ENCODE measurements at places on chromosomes 7 and 10.

GRCh38 chr7:2231992-2232765, 566 bp downstream of the MAD1L1 start:
- DNase-seq: peak; percentile 18

- no peak for DNase-seq
Observed at GRCh38 chr10:104273286-104273685, 4.3 kb downstream of the GSTO2 start.

DNA sequence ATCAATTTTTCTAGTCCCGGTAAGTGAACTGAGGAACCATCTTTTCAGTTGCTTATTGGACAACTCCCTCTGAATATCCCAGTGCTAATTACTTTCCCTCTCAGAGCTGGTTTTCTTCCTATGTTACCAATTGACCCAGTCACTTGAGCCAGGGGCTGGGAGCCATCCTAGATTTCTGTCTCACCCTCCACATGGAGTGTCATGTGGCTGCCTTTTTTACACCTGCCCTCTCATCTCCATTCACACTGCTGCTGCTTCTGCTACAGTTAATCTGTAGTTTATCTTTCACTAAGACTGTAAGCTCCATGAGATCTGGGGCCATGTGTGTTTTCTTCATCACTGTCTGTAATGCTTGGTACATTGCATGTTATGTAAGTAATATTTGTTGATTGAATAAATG, 35.8 kb downstream of the VCL start:
- DNase-seq: no peak

DNA sequence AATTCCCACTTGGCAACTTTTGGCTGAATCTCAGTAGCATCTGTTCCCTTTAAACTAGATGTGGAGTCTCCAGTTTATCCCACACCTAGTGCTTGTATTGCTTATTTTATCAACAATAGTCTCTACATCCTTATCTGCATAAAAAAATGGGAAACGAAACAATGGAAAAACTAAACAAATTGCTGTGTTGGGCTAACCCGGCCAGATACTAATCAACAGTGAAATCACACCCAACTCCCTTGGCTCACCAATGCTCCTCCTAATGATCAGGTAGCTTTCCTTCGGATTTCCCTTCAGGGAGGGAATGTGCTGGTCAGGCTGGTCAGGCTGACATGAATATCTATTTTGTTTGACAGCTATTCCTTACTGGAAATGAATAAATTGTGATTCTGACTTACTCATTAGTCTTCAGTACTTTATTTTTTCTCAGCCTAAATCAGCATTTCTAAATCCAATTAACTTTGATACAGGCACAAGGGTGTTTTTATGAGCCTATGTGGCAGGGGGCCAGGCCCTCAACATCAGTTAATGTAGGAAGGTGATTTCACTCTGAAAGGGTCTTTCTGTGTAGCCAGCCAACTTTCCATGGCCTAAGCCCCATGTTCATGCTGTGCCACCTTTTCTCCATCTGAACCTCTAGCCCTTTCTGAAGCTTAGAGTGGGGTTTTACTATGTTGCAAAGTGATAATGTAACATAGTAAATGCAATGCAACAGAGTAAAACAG, 170.5 kb upstream of the NPSR1 start:
- DNase-seq: no peak

- no peak for DNase-seq
Observed at GRCh38 chr10:80460399-80461207, 6.5 kb downstream of the TSPAN14 start.

GRCh38 chr10:62498271-62498670, 124.1 kb downstream of the ZNF365 start:
- DNase-seq: no peak

GRCh38 chr7:12130609-12131008, 80.5 kb upstream of the TMEM106B start:
- no peak for DNase-seq

GRCh38 chr10:131774681-131775085, 126.1 kb upstream of the PPP2R2D start:
- DNase-seq: no peak

GRCh38 chr10:113073549-113074189, 123.6 kb downstream of the TCF7L2 start:
- DNase-seq: no peak
